ENCODE measurements at places on chromosomes 13 and 19.

DNA sequence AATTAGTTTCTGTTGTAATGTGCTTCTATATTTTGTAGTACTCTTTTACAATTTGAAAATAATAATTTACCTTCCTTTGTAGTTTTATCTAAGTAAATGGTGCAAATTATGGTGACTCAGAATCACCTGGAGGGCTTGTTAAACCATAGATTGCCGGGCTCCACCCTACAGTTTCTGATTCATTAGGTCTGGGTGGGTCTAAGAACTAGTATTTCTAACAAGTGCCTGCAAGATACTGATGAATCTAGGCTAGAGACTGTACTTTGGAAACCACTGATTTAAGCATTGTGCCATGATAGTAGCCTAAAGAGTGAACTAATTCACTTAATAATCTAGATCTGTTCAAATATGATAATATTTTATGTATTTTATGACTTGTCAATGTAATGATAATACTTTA lies 437.4 kb upstream of the SPRY2 start:
- no peak for DNase-seq

GRCh38 chr19:51093101-51093500 lies 10.4 kb upstream of the KLK14 start:
- no peak for DNase-seq

DNA sequence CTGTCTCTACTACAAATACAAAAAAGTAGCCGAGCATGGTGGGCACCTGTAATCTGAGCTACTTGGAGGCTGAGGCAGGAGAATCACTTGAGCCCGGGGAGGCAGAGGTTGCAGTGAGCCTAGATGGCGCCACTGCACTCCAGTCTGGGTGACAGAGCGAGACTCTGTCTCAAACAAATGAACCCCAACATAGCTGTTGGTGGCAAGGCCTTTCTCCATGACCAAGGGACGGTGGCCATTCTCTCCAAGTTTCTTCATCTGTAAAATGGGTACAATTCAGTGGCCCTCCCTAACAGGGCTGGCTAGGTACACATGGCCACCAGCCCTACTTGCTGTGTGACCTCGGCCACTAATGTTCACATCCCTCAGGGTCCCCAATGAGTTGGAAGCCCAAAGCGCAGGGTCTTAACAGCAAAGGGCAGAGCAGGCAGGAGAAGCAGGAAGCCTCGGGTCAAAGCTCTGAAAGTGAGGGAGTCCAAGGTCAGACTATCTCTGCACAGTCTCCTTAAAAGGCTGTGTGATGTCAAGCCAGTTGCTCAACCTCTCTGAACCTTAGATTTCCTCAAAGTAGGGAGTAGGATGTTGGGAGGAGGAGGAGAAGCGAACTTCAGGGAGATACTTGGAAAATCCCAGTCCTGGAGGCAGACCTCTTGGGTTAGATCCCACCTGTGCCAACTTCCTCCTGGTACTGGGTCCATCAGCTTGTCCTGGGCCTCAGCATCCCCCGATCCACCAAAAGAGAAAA lies 2.7 kb downstream of the JUND start:
- peak; percentile 50 for DNase-seq

DNA sequence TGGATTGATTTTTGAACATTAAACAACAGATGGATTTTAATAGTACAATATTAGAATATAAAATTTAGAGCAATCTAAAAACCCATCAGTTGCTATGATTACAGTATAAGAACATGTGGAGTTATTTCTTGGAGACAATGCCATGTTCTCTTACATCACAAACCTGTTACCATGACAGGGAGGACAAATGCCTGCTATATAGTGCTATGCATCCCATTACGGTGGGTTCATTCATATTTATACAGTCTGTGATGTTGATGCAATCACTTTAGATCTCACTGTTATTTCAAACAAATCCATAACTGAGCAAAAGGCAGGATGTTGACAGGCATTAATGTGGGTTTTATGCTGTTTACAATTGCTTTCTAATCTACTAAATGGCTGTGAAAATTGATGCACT lies 467.5 kb downstream of the DIAPH3 start:
- DNase-seq: no peak

DNA sequence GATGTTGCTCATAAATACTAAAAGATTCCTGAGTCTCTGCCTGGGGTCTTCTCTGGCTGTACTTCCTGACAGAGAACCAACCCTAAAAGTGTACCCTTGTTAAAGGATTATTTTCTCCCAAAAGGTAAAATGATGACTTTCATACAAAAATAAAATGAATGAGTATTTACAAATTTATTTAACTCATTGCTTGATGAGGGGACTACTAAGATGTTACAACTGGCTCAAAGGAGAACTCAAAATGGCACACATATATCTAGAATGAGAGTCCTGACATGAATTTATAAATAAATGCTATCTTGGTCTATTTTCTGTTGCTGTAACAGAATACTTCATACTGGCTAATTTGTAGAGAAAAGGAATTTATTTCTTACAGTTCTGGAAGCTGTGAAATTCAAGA lies 30.5 kb downstream of the STOML3 start:
- no peak for DNase-seq

DNA sequence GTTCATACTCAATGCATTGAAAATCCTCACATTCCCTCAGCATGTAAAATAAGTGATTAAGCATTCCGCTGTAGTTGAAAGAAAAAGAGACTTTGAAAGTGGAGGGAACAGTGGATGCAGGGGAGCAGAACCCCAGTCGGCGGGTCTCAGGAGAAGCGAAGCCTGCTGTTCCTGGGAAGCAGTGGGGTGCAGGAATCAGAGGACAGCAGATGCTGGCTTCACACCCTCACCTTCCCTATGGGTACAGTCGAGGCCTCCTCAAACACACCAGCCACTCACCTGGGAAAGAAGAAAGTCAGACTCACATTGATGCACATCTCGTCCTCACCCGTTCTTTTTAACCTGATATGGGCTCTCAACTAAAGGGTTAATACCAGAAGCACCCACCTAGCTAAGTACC lies 38.2 kb downstream of the COL4A2 start:
- no peak for DNase-seq

- DNase-seq: no peak
Measured at GRCh38 chr13:60790620-60791019, 393.6 kb downstream of the TDRD3 start.

DNA sequence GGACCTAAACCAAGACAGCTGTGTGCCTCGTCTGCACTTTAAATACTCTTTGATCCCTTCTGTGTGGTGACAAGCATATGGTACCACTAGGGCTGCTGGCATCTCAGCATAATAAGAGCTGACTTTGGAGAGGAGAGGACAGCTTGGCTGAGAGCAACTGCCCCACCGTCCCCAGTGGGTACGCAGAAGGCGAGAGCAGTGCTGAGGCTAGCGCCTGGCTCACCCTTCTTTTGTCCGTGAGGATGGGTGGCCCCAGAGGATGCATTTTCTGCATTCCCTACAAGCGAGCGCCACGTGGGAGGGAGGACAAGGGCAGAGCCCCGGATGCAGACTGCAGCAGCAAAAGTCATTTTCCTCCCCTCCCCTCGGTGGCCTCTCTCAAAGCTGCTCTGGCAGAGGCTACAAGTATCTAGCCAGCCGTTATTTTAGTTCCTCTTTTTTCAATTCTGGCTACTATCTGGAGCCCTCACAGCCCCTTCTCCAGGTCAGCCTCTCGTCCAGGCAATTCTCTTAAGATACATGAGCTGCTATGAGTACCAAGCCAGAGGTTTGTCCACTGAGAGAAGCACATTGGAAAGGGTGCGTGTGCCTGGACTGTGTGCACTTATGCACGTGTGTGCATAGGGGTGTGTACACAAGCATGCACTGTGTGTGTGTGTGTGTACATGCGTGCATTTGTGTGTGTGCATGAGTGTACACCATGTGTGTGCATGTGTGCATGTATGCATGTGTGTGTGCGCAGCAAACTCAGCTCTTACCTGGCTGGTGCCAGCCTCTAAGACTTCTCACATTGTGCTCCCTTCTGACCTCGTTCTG lies 51.3 kb downstream of the RAB20 start:
- peak; percentile 49 for DNase-seq

- DNase-seq: no peak
Measured at GRCh38 chr19:19211499-19212420, at the start of gene NCAN. Gene NCAN, plus strand, starts transcription at chr19:19211958. Its CDS starts 4,996 bp downstream, at chr19:19216954.

DNA sequence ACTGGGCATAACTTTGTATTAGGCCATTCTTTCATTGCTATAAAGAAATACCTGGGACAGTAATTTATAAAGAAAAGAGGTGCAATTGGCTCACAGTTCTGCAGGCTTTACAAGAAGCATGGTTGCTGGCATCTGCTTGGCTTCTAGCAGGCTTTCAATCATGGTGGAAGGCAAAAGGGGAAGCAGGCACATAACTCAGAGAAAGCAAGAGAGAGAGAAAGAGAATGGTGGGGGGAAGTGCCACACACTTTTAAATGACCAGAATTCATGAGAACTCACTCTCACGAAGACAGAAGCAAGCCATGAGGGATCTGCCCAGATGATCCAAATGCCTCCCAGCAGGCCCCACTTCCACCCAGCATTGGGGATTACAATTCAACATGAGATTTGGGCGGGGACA lies 179.7 kb downstream of the SPRY2 start:
- DNase-seq: peak; percentile 15

DNA sequence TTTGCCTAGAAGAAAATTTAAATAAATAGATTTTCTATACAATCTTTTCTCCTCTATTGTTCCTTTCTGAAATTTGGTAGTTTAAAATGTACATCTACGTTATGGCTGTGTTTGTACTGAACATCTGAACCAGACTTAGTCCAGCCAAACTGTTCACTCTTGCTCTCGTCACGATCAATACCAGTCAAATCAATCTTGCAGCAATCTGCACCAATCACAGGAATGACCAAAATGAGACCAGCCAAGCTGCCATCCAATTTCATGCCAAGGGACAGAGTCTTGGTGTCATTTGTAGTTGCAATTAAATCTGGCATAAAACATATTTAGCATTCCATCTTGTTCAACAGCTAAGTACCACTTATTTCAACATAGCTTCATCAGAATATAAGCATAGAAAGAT lies 156.6 kb downstream of the IRS2 start:
- no peak for DNase-seq

DNA sequence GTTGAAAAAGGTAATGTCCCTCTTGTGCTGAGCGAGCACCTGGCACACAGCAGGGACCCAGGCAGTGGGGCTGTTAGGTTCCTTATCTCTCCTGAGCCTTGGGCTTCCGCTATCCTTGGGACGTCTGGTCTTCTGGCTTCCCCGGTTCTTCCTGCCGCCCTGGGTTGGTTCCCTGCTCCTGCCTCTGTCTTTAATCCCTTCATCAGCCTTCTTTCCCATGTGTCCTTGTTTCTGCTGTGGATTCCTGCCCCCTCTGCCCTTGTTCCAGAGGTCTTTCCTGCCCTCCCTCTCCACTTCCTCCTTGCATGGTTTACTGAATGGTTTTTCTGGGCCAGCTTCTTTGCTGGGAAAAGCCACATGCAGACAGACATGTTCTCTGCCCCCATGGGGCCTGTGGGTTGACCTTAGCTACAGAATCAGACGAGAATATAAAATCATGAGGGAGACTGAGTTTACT lies 2.6 kb downstream of the EPN1 start:
- DNase-seq: no peak

- DNase-seq: no peak
Measured at GRCh38 chr13:42305503-42305902, 33.6 kb downstream of the AKAP11 start.

DNA sequence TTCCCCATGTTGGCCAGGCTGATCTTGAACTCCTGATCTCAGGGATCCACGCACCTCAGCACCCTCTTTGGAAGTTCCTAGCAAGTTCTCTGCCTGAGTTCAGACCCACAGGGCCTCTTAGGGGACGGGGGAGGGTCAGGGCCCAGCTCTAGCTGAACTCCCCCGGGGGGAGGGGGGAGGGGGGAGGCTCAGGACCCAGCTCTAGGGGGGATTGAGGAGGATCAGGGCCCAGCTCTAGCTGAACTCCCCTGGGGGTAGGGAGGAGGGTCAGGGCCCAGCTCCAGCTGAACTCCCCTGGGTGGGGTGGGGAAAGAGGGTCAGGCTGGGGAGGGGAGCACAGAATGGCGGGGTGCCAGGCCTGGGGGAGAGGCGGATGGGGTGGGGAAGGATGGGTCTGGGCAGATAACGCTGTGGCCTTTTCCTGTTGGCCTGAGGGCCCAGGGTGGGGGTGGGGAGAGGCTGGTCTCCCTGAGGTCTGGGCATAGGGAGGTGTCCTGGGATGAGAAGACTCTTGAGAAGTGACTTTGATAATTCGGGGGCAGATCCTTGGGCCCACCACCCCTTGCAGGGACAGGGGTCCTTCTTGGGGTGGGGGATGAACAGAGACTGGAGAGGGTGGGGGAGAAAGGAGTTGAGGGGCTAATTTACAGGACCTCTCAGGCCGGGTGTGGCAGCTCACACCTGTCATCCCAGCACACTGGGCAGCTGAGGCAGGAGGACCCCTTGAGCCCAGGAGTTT lies 5.5 kb upstream of the PTBP1 start:
- DNase-seq: no peak

DNA sequence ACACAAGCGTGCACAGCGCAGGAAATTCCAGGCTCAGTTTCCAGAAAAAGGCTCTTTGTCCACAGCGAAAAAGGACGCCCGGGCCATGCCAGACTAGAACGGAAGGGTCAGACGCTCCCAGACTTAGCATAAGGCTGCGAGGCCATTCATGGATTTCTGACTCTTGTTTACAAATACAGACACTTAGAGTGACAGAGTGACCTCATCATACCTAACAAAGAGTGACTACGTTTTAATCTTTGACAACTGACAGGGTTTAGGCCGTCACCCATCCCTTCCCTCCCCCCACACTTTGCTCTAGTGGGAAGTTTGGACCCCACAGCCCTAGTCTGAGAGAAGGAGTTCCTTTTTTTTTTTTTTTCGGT lies 418 bp upstream of the ZNF709 start:
- peak; percentile 4 for DNase-seq

DNA sequence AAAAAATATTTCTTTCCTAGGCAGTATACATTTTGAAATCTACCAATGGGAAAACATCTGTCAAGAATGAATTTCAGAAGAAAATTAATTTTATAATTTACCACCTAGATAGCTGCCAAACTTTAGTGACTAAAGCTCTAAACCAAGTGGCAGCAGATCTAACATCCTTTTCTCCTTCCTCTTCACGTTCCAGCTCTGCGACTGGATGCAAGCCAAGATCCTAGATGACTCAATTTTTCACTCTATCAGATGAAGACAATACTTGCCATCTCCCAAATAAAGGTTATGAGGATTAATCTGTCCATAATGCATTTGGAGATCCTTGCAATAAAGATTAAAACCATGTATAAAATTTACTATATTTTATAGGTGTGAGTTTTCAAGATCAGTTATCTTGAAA lies 66.7 kb upstream of the MIR17HG start:
- DNase-seq: no peak

DNA sequence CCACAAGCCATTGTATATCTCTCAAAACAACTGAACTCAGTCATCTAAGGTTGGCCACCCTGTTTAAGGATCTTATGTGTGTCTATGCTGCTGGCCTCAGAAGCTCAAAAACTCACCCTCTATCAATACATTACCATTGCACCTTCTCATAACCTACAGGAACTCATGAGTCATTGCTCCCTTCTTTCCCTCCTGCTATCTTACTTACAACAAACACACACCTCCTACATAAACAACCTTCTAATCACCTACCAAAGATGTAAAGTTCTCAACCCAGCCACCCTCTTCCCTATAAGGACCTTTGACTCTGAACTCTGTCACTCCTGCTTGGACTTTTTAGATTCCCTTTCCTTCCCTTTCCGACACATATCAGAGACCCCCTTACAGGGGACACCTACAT lies 13.3 kb upstream of the ZSCAN4 start:
- DNase-seq: no peak

GRCh38 chr13:101711307-101712025 lies 259.0 kb downstream of the ITGBL1 start:
- no peak for DNase-seq

GRCh38 chr13:82370316-82370715 lies 1512.0 kb downstream of the SLITRK1 start:
- no peak for DNase-seq

- no peak for DNase-seq
Measured at GRCh38 chr13:106186366-106187030, 349.0 kb downstream of the EFNB2 start.
